ENCODE measurements at places on chromosomes 7 and 10.

- DNase-seq, result no peak
Measured at GRCh38 chr7:93601363-93601762, 26.8 kb upstream of the CALCR start.

DNA sequence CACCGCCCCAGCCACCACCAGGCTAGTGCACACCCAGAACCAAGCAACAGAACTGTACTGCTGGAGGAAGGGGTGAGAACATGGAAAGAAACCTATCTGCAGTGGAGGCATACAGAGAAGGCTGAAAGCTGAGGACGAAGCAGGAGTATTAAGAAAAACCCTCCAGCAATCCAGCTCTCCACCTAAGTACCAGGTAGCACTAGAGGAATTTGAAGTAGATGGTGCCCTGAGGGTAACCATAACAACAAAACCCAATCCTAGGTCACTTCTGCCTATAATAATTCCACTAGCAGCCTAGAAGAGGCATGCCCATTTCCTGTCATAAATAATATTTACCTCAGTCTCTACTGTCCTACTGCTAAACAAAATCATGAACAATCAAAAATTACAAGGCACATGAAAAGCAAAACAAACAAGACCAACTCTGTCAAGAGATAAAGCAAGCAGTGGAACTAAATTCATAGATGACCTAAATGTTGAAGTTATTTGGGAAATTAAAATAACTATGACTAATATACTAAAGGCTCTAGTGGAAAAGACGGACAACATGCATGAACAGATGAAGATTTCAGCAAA is 51.1 kb downstream of the HYCC1 start:
- no peak for DNase-seq

DNA sequence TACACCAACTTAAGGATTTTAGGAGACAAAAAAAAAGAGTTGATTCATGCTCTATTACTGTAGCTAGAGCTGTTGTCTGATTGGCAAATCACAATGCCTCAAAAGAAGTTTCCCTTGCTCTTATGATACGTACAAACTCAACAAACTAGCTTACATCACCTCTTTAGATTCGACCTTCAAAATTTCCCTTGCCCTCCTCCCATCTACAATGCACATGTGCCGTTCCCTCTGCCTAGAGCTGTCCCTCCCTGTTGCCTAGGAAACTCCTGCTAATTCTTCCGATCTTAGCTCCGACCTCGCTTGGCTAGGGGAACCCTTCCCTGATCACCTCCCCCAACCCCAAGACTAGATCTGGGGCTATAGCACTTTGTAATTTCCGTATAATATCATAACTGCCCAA is 55.4 kb downstream of the MAP3K8 start:
- no peak for DNase-seq

GRCh38 chr7:151695951-151696541 is 176.4 kb upstream of the RHEB start:
- no peak for DNase-seq

GRCh38 chr10:73789659-73790055 is 4.3 kb downstream of the ZSWIM8 start:
- DNase-seq, result no peak

- DNase-seq, result no peak
Measured at GRCh38 chr7:66429498-66430163, 199.1 kb upstream of the KCTD7 start.

GRCh38 chr7:114687238-114687637 is 234.7 kb upstream of the MDFIC start:
- DNase-seq, result no peak

DNA sequence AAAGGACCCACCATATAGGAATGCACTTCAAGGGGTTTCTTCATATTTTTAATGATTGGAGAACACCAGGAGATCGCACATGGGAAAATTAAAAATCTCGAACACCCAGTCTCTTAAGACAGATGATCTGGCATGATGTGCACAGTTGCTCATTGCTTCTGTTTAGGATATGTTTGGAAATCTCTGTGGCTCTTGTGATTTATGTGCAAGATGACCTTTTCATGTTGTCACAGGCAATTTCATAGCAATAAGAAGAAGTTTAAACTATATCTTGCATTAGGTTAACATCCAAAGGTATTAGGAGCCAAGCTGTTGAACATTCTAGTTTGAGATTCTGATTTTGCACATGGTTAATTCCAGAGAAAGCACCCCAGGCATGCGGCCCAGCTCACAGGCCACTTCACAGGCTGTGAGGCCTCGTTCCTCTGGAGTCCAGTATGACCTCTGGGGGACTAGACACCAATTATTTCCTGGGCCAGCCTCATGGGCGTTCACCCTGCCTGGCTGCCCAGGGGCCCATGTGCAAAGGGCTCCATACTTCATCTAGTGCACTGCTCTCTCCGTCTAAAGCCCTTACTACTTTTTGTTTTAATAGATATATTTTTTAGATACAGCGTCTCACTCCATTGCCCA is 28.4 kb downstream of the CAMK1D start:
- DNase-seq, result no peak

DNA sequence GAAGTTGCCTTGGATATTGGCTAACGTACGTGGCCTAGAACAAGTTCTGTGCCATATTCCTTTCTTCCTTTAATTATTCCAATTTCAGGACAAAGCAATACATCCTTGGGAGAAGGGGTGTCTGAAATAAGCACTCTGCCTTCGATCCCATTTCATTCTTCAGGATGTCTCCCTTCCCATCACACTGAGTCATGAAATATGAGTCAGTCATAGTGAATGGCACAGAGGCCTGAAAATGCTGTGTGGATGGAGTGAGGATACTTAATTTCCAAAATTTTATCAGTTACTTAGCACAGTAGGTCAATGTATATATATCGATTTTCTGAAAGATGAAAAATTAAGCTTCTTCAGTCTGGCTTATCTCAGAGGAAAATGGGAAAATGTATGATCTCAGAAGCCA is 19.5 kb downstream of the EVX1 start:
- no peak for DNase-seq

- no peak for DNase-seq
Measured at GRCh38 chr7:38728145-38728544, 97.0 kb upstream of the AMPH start.

DNA sequence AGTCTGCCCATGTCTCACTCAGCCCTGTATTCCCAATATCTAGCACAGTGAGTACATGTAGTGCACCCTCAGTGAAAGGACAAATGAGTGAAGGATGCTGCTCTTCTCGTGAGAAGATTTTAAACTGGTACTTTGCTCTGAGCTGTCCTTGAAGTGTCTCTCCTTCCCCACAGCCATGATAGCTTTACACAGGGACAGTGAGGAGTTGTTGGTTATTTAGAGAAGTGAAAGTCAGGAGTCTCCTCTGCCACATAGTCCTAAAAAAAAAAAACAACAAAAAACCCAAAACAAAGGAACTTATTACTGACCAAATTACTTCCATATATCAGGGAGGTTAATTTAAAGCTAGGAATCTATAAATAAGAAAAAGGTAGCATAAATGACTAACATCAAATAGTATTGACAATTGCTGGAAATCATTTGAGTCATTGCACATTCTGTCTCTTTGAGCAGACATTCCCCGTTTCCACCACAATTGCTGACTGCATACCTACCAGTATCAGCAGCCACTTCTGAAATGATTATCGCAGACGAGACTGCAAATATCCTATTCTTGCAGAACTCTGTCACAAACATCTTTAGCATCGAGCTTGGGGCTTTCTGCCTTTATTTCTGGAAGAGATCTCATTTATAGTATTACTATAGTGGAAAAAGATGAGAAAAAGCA is 202.1 kb downstream of the PTEN start:
- DNase-seq, result no peak

GRCh38 chr7:15747712-15748111 is 61.2 kb upstream of the MEOX2 start:
- DNase-seq, result no peak

DNA sequence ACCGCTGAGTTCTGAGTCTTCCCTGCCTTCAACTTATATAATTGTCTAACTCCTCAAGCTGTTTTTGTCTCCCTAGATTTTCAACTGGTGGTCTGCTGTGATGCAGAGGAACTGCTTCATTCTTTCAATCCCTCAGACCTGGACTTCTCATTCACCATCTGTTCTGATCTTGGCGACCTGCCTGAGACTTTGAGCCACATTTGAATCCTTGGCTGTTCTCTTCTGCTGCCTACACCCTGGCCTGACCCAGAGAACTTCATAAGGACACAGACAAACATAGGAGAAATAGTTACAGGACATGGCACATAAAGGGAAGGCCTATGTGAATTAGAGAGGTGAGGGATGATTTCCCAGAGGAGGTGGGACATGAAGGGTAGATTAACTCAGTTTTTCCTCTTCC is 326.7 kb downstream of the PTEN start:
- no peak for DNase-seq

- no peak for DNase-seq
Measured at GRCh38 chr7:139023076-139023475, 12.8 kb downstream of the ZC3HAV1L start.

Data from fibroblast of skin of left biceps (primary cell).